Activated CD8-positive, alpha-beta memory T cell treated with anti-CD3 and anti-CD28 coated beads for 1 hour (primary cell): ENCODE measurements at places on chromosomes 7 and 10.

DNA sequence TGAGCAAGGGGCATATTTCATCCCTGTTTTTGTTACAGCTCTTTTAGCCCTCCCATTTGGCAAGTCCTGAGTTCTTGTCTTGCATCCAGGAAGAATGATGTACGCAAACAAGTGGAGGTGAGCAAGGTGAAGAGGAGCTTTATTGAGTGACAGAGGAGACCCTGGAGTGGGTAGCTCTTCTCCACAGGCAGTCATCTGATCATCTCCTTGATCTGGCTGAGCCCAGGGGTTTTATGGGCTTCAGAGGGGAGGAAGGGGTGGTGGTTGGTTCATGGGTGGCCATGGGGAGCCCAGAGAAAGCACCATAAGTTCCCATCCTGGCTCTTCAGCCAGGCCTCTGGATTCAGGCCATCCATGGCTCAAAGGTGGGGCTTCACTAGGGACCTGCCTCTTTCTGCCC lies 21.9 kb downstream of the STEAP1 start:
- no peak for DNase-seq

DNA sequence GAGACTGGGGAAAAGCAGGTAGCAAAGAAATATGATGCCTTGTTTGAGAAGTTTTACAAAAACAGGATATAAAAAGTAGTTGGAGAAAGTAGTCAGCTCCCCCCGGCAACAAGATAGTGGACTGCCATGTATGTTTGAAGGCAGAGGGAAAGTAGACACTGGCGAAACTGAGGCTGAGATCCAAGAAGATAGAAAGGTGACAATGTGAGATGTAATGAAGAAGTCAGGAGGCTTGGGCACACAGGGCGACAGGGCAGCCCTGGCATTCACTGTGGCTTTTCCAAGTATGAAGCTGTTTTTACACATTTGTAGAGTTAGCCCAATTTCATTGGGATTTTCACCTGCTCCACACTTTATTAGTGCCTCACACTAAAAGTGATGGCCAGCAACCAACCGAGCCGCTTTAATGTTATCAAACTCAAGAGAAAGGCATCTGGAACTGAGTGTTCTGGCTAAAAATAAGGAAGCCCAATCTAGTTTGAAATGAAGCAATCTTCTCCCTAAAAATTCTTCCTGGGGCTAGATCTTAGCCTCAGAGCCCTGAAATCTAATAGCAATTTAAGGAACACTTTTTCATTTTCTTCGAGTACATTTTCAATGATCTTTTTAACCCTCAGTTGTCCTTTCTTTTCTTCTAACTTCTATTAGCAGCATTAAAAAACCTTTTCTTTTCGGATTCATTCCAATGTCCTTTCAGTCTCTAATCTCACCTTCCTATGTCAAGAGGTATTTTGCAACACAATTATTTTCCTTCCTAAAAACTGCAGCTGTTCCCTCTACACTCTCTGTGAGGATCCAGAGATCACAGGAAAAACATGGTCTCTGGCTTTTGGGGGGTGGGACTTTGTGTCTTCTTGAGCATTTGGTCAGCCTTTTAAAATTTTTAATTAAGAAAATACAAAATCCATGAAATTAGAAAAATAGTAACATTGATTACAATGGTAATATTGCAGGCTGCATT lies 108.0 kb downstream of the RNLS start:
- no peak for DNase-seq

GRCh38 chr10:21515361-21516241 lies 9.9 kb downstream of the SKIDA1 start:
- DNase-seq, result no peak

- no peak for DNase-seq
These were observed 44.3 kb upstream of the PDCD4 start for GRCh38 chr10:110827410-110827809.

- DNase-seq, result no peak
These were observed 82.3 kb downstream of the ZEB1 start for GRCh38 chr10:31401287-31401686.

- DNase-seq, result no peak
These were observed 80.7 kb downstream of the C7orf25 start for GRCh38 chr7:42831006-42831717.

- DNase-seq, result no peak
These were observed 33.8 kb upstream of the PDLIM1 start for GRCh38 chr10:95324436-95325268.

GRCh38 chr10:122147663-122148062 lies 123.4 kb upstream of the BTBD16 start:
- no peak for DNase-seq

GRCh38 chr10:127157506-127158200 lies 38.7 kb downstream of the INSYN2A start:
- DNase-seq, result no peak

GRCh38 chr7:142642316-142642715 lies 107.0 kb upstream of the PRSS1 start:
- no peak for DNase-seq

- no peak for DNase-seq
These were observed 17.5 kb upstream of the PALS2 start for GRCh38 chr7:24555719-24556118.

- no peak for DNase-seq
These were observed 41.4 kb downstream of the SYPL1 start for GRCh38 chr7:106070567-106071254.

DNA sequence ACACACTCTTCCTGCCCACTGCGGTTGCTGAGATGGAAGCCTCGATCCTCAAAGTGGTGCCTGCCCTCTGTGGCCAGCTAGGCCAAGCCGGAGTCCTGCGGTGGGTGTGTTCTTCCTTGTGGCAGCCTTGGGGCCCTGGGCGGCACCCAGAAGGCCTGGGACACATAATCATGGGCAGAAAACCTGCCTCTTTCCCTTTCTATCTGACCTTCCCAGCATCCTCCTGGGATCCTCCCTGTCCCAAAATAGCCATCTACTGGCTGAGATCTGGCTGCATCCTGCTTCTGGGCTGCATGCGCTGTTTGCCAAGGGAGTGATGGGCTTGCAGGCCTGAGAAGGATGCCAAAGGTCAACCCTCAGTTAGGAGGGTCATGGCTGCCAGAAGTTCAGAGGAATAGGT lies 23.9 kb downstream of the COL13A1 start:
- no peak for DNase-seq

DNA sequence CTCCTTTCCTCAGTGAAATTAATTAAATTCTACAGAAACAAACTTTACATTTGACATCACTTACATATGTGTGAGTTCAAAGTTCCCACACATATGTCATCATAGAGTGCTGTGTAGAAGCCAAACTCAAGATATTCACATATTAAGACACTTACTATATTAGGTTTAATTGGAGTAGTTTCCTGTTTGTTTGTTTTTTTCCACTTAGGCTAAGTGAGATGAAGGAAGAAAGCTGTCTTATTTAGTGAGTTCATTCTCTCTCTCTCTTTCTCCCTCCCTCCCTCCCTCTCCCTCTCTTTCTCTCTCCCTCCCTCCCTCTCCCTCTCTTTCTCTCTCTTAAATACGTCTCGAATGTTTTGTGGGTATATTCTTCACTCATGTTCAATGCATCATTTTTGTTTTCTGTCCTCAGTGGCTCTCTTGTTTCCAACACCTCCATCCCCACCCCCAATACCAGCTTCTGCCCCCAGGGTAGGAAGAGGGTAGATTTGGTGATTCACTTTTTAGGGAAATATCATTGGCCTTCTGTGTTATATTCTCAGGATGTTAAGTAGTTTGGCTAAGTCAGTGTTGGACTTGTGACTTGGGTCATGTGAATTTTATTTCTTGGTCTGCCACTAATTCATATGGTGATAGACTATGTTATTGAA lies 262.0 kb downstream of the FRMD4A start:
- DNase-seq, result no peak

GRCh38 chr7:64946772-64947171 lies 43.7 kb downstream of the ZNF273 start:
- no peak for DNase-seq

DNA sequence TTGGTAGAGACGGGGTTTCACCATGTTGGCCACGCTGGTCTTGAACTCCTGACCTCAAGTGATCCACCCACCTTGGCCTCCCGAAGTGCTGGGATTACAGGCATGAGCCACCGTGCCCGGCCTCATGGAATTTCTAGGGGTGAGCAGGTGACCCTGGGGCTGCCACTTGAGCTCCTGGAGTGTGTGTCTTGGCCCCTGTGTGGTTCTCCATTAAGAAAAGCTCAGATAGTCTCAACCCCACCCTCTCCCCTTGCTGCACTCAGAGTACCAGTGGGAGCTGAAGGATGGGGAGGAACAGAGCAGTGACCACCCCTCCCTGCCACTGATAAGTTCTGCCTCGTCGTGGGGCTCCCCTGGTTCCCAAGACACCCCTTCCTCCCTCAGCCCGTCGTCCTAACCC lies 45.3 kb downstream of the RCC1L start:
- no peak for DNase-seq

DNA sequence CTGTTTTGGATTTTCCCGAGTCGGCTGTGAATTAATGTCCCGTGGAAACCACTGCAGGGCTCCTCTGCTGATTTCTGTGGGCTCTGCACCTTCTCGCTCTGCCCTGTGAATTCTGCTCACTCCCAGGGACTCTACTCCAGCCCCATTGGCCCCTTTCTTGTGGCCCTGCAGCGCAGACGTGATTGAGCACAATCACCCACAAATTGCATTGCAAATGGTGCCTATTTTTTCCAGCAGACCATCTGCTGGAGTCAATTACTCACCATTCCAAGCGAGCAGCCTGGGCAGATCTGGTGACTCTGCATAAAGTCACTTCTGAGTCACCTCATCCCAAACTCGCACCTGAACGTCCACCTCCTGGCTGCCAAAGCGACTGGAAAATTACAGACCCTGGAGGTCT lies 235.8 kb downstream of the PAXIP1 start:
- no peak for DNase-seq

- no peak for DNase-seq
These were observed 364.7 kb upstream of the POM121L12 start for GRCh38 chr7:52670608-52671225.

GRCh38 chr10:66877361-66877760 lies 48.5 kb upstream of the LRRTM3 start:
- DNase-seq, result no peak

DNA sequence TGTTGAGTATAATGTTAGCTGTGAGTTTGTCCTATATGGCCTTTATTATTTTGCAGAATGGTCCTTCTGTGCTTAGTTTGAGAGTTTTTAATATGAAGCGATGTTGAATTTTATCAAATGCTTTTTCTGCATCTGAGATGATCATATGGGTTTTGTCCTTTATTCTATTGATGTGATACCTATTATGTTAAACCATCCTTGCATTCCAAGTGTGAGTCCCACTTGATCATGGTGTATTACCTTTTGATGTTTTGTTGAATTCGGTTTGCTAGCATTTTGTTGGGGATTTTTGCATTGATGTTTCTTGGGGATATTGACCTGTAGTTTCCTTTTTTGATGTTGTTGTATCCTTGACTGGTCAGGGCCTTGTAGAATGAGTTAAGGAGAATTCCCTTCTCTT lies 166.4 kb downstream of the MLLT10 start:
- no peak for DNase-seq

GRCh38 chr10:5959581-5960069 lies 17.7 kb downstream of the IL15RA start:
- no peak for DNase-seq

DNA sequence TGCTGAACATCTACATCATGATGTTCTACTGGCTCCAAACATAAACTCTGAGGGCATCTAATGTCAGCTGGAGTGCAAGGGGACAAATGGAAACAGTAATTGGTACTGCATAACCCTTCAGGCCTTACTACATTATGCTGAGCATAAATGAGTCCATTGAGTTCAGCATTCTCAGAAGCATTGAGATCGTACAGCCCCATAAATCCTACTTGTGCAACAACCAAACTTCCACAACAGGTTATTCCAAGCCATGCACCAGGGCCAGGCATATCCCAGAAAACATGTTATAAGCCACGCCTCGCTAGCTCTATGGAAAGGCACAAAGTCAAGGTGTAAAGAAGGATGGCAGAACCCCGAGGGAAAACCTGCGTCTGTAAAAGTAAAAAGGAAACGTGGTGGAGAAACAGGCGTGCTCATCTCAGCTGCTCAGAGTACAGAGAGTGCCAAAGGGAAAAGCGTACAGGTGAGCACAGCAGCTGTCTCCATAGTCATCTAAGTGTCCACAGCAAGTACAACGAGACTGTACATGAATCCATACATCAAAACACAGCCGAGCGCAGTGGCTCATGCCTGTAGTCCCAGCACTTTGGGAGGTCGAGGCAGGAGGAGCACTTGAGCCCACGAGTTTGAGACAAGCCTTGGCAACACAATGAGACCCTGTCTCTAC lies 124.6 kb downstream of the PARD3 start:
- DNase-seq, result no peak

DNA sequence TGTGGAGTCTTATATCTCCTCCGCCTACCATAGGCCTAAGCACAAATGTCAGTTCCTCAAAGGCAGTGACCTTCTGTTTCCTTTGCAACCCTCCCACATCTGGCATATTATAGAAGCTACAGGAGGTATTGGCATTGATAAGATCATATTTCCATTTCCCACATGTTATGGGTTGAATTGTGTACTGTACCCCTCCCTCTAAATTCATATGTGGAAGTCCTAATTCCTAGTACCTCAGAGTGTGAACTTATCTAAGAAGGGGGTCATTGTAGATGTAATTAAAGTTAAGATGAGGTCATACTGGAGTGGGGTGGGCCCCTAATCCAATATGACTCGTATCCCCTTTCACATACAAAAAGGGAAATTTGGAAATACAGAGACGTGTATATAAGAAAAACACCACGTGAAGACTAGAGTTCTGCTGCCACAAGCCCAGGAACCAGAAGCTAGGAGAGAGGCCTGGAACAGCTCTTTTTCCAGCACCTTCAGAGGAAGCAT lies 6.1 kb upstream of the LAMB4 start:
- no peak for DNase-seq

DNA sequence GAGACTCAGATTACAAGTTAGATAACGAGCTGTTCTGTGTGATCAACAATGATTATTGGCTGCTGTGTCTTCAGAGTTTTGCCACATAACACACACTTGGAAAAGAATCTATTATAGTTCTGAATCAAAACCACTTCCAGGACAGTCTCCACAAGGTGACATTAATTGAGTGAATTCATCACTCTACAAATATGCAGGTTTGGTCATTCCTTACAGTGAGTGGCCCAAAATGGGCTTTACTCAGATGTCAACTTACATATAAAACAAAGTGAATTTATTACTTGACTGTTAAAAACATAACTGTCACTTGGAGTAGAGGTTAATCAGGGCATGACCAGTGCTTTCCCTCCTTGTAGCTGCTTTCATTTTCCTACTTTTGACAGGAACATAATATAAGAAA lies 984.3 kb downstream of the REEP3 start:
- DNase-seq, result no peak

DNA sequence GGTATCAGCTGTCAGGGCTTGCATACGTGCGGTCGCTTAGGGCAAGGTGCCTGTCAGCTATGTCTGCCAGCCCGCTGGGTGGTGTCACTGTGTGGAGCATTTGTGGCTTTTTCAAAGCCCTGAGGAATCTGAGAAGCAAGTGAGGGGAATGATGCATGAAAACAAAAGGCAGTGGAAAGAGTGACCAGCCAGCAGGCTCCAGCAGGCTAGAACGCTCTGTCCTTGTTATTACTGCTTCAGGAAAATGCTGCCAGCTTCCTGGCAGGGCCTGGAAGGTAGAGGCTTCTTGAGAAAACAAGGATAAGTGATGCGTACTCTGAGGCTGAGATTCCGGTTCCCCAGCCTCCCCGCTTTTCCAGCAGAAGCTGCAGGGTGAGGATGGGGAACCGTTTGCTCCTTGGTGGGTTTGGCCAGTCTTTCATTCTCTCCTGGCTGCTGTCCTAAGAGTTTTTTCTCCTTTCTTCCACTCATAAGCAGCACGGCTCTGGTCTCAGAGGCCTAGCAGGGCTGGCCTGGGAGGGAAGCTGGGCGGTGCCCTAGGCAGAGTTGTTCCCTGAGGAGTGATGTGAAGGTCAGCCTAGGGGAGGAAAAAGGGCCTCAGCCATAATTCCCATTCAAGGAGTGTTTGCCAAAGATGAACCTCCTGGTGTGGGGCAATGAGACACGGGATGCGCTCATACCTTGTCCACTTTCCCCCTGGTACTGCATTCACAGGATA lies 42.8 kb upstream of the MKLN1 start:
- DNase-seq, result no peak
